NCI-H1436 treated with DMSO at 0.1 percent for 48 hours (cell line): ENCODE measurements at places on chromosomes 5 and 9.

DNA sequence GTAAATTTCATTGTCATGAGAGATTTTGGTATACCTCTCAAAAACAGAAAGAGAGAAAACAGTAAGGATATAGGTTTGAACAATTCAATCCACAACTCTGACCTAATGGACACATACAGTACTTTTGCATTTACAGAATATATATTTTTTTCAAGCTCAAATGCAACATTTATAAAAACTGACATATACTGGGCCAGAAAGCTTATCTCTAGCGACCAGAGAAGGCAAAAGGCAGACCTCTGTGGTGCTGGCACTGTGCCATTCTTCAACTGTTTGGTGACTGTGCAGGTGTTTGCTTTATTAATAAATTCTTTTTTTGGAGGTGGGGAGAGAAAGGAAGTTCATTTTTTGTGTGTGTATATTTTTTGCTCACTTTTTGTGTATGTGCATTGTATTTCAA, 6.0 kb upstream of the PLAC8L1 start:
- no peak for DNase-seq

DNA sequence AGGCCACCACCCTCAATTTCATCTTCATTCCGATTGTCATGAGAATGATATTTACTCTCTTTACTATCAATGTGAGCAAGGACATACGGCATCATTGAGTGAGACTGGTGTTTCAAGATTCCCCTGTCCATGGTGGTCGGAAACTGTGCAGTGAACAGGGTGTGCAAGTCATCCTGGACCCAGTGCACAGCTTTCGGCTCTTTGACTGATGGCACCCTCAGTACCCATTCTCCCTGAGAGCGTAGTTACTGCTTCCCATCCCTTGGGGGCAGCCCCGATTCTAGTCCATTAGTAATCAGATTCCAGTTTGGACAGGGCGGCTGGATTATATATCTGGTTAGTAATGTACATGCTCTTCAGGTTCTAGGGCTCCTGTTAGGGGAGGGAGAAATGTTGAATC, 61.7 kb upstream of the SUB1 start:
- no peak for DNase-seq

GRCh38 chr5:67248703-67249589, 52.3 kb upstream of the CD180 start:
- no peak for DNase-seq

- DNase-seq: peak; percentile 13
Measured at GRCh38 chr5:59673438-59674058, 220.0 kb downstream of the PDE4D start.

DNA sequence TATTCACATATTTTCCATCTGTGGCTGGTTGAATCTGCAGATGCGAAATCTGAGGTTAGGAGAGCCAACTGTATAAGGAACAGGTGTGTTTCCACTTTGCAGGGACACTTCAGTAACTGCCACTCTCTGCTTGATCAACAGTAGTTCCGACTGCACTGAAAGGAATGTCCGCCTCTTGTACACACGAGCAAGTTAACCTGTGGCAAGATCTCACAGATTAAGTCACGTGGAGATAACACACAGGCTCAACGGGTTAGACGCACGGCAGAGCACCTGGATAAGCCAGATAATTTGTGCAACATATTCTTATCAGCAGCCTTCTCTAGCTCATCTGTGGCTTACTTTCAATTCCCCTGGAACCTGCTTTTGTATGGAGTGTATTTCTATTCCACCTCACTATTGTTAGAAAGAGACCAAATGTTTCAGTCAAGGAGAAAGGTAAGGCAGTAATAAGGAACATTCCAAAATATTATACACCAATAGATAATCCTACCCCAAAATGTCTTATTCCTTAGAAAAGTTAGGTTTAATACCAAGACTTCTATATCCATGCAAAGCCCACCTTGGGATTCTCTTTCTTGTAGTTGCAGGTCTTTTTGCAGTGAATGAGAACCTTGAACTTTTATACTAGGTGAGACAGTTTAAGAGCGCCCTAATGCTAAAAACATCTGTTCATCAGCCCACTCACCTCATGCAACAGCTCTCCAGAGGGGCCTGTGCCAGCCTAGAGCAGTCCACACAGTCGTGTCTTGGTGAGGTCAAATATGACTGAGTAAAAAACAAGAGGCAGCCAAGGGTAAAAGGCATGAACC, 6.5 kb upstream of the C9 start:
- DNase-seq: no peak

DNA sequence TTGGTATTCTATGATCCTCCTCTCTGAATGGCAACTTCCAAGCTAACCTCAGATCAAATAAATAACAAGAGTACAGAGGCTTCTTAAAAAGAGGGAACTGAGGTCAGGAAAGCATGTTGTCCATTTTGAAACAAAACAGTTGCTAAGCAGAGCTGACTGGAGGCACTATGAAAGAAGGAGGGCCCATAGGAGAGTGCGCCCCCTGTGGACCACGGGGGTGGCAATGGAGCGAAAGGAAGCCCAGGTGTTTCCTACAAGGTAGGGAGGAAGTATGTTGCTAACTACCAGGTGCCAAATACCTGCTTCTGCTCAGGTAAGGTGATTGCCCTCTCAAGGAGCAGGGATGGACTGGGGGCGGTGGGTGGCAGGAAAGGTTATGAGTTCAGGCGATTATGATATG, 101.8 kb upstream of the MAST4 start:
- DNase-seq: no peak

GRCh38 chr5:173108914-173109313, 35.4 kb upstream of the BNIP1 start:
- no peak for DNase-seq

DNA sequence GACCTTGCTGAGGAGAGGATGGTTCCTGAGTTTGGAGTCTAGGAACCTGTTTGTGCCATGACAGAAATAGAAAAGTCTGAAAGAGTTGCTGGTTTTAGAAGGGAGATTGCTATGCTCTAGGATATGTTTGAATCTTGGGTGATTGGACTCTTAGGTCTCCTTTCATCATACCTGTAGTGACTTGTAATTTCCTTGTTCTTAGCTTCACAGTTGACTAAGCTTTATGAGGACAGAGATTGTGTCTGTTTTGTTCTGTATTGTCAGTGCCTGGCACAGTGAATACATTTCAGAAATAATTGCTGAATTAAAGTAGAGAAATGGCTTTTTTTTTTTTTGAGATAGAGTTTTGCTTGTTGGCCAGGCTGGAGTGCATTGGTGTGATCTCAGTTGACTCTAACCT, 31.5 kb downstream of the GAPVD1 start:
- DNase-seq: no peak
